SJSA1 (cell line): ENCODE measurements at places on chromosomes 1 and 21. TPM values are rescaled to one million over a fixed set of nuclear protein-coding genes. Genes with fewer than 3 reads are reported as not detected.

The LRRC38 gene
- total RNA-seq = not detected in 2 replicates

The LDLRAD1 gene
- total RNA-seq = not detected in 2 replicates

The AUNIP gene
- 5.9 and 9.5 TPM in 2 replicates for total RNA-seq

The RNF187 gene
- total RNA-seq = 25.0 and 36.4 TPM in 2 replicates

The GSTM2 gene
- 4.1 and 19.3 TPM in 2 replicates for total RNA-seq

The TIE1 gene
- 0.11 TPM in 1 of 2 replicates, not detected in the other for total RNA-seq

The TNNI3K gene
- not detected in 2 replicates for total RNA-seq

The TACSTD2 gene
- not detected in 2 replicates for total RNA-seq

The E2F2 gene
- 7.3 and 12.3 TPM in 2 replicates for total RNA-seq

The SNIP1 gene
- 13.2 and 40.3 TPM in 2 replicates for total RNA-seq

The ILDR2 gene
- total RNA-seq = 39.4 and 43.5 TPM in 2 replicates

The SMG7 gene
- 5.9 and 21.0 TPM in 2 replicates for total RNA-seq

The GPR52 gene
- total RNA-seq = 0.24 and 1.3 TPM in 2 replicates

The ZNF683 gene
- not detected in 2 replicates for total RNA-seq

The PI4KB gene
- 30.5 and 60.4 TPM in 2 replicates for total RNA-seq

The KRTAP11-1 gene
- not detected in 2 replicates for total RNA-seq

The PRMT6 gene
- 19.6 and 25.8 TPM in 2 replicates for total RNA-seq

The USP21 gene
- 3.7 and 4.8 TPM in 2 replicates for total RNA-seq

The C1orf94 gene
- 0.39 TPM in 1 of 2 replicates, not detected in the other for total RNA-seq

The ZNF695 gene
- 3.0 and 10.4 TPM in 2 replicates for total RNA-seq

The LRRC71 gene
- not detected in 2 replicates for total RNA-seq
